Fibroblast of the aortic adventitia (primary cell): ENCODE measurements at places on chromosomes 7 and 10. TPM values are rescaled to one million over a fixed set of nuclear protein-coding genes. Genes with fewer than 3 reads are reported as not detected.

The SVOPL gene
- total RNA-seq = not detected in 2 replicates

The SLK gene
- total RNA-seq = 50.1 and 81.3 TPM in 2 replicates

The LRGUK gene
- 0.09 and 0.82 TPM in 2 replicates for total RNA-seq

The TMUB1 gene
- total RNA-seq = 11.7 and 20.2 TPM in 2 replicates

The GPNMB gene
- total RNA-seq = 479 and 525 TPM in 2 replicates
